ENCODE measurements at places on chromosomes 2 and 18.

GRCh38 chr2:130846686-130847375 is 10.1 kb downstream of the ARHGEF4 start:
- DNase-seq = no peak

GRCh38 chr18:44039826-44040225 is 640.9 kb upstream of the SETBP1 start:
- DNase-seq = no peak

DNA sequence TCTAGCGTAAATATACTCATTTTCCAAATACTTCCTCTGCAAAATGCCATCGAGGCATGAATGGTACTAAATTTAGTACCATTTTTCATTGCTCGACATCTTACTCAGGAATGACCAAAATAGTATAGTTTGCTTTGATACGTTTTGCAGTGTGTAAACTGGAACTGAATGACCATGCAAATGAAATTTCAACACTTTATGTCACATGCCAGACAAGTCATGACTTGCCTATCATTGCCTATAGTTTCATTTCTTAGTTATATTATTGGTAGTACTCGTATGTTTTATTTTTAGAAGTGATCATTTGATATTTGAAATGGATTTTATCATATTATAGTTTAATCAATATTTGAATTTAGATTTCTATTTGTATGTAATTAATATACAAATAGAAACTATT is 9.1 kb downstream of the MSTN start:
- no peak for DNase-seq

GRCh38 chr2:234368861-234369261 is 128.0 kb downstream of the ARL4C start:
- no peak for DNase-seq
